ENCODE measurements at places on chromosomes 3 and 15.
A peak's percentile ranks its signal among the peaks of the same experiment; 100 is the strongest.

DNA sequence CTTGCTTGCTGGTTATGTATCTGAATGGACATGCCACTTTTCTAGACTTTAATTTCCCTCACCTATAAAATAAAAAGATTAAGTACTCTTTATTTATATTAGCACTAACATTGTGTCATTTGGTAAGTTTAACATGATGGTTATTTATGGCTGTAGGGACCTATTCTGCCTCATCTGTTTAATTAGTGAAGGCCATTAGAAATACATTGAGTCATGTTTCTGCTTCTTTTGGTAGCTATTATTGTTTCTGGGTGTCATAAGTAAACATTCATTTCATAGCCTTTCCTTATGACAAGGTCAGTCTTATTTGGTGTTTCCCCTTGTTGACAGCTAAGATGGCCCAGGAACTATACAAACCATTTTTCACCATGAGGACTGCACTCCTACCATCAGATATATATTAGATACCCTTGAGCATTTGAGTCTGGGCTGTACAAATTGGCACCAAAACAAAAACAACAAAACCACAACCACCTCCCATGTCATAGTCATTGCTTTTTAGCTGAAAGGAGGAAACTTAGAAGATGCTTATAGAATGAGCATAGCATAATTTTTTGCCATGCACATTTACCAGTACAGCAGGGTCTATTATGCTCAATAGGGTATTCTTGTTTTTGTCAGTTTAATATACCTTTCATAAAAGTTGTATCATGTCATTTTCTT is 39.3 kb downstream of the SRP14 start:
- no peak for DNase-seq

GRCh38 chr3:133238015-133238414 is 161.8 kb upstream of the BFSP2 start:
- no peak for DNase-seq

GRCh38 chr3:9552252-9552999 is 1.2 kb downstream of the LHFPL4 start:
- DNase-seq, result peak; percentile 66

DNA sequence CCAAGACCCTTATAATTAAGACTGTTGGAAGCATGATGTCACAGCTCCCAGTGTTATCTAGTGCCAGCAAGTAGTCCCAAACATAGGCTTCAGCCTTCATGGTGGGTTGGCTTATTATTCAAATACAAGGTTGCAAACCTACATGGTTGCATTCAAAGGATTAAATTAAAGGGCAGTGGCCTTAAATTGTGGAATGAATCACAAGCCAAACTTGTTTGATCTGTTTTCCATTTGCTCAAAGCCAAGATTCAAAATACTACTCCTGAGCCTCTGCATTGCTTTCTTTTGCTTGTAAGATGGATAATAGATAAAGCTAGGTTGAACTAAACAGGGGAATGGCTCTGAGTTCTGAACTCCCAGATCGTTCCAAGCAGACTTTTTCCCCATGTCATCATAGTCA is 52.4 kb upstream of the GNB4 start:
- no peak for DNase-seq

- no peak for DNase-seq
Measured at GRCh38 chr3:36679384-36680200, 84.8 kb downstream of the DCLK3 start.

DNA sequence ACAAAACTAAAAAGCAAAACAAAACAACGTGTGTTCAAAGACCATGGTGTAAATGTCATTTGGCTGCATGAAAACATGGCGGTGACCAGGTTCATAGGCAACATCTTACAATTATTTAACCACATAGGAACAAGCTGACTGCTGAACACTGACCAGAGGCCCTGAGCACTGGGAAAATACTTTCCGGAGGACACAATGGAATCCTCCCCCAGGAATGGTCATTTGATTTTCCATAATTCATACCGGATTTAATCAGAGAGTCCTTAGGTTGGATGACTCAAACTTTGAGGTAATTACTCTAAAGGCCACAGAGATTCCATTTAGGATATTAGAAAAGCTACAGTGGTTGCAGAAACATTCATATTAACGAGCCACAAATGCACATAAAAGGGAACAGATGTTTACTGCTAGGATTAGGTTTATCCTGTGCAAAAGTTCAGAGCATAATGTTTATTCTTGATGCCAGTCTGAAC is 254.7 kb downstream of the NR1D2 start:
- no peak for DNase-seq

- no peak for DNase-seq
Measured at GRCh38 chr3:165669504-165669903, 167.7 kb downstream of the BCHE start.

DNA sequence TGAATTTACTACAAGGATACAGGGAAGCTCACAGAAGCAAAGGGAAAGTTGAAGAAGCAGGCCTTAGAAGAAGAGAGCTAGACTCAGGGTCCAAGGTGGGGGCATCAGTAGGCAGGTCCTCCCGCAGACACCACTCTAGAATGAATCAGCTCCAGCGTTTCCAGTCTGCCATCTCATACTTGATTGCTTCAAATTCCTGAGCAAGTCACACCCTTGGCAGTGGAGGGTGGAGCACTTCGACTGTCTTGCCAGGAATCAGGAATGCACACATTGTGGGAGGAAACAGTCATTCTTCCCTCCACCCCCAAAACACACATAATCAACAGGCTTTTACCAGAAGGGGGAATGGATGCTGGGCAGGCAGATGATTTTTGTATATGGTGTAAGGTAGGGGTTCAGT is 78.5 kb downstream of the CHCHD6 start:
- no peak for DNase-seq

GRCh38 chr15:60656481-60656880 is 177.5 kb upstream of the ICE2 start:
- no peak for DNase-seq

GRCh38 chr15:49323207-49323606 is 99.8 kb upstream of the FGF7 start:
- DNase-seq, result no peak

DNA sequence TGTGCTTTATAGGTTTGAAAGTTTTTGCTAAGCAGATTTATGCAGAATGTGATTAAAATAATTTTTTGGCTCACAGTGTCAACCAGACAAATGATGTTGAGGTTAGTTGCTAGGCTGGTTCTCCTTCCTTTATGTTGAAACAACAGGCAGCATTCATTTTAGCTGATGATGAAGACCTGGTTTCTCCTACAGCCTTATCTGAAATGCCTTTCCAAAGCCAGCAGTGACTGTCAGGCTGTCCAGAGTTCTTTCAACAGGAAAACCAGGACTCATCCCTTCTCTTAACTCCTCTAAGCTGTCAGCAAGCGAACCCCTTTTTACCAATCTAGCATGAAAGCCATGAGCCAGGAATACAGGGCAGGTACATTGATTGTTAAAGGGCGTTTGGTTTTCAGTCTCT is 84.1 kb downstream of the ZNF609 start:
- no peak for DNase-seq

DNA sequence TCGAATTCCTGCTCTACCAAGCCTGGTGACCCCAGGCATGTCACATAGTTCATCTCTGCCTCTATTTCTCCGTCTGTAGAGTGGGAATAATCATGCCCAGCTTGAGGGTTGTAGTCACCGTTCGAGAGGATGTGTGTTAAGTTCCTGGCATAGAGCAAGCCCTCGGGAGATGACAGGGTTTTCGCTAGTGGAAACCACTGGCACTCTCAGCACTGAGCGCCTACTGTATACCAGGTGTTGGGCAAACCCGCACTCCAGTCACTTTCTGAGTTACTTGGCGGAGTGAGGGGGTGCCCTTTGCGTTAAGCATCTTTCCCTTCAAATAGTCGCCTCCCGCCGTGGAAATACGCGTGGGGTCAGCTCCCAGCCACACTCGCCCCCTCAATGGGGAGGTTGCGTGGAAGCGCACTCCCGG is 5.1 kb downstream of the FEZF2 start:
- DNase-seq, result no peak

GRCh38 chr3:165553371-165553770 is 283.9 kb downstream of the BCHE start:
- DNase-seq, result no peak

- DNase-seq, result no peak
Measured at GRCh38 chr15:91930092-91930491, 76.6 kb downstream of the SLCO3A1 start.

DNA sequence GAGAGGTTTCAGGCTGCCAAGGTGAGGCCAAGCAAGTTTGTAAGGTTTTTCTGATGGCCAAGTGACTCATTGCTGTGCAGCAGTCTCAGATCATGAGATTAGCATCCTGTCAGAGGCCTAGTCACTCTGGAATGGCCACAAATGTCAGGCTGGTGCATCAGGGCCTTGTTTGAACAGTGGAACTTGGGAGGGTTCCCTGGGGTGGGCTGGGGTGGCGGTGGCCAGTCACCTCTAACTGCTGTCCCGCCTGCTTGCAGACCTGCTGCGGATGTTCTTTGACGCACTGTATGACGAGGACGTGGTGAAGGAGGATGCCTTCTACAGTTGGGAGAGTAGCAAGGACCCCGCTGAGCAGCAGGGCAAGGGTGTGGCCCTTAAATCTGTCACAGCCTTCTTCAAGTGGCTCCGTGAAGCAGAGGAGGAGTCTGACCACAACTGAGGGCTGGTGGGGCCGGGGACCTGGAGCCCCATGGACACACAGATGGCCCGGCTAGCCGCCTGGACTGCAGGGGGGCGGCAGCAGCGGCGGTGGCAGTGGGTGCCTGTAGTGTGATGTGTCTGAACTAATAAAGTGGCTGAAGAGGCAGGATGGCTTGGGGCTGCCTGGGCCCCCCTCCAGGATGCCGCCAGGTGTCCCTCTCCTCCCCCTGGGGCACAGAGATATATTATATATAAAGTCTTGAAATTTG is 2.8 kb upstream of the FAM131A start:
- DNase-seq, result no peak

DNA sequence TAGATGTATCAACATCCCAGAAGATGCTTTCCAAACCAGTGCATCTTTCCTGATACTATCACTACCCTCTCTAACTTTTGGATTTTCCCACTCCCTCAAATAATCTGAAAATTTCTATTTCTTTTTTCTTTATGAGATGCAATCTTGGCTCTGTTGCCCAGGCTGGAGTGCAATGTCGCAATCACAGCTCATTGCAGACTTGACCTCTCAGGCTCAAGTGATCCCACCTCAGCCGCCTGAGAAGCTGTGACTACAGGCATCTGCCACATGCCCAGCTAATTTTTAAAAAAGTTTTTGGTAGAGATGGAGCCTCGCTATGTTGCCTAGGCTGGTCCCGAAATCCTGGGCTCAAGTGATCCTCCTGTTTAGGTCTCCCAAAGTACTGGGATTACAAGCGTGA is 239.7 kb downstream of the SUCLG2 start:
- no peak for DNase-seq

- no peak for DNase-seq
Measured at GRCh38 chr3:50205413-50206276, 574 bp downstream of the SLC38A3 start.

DNA sequence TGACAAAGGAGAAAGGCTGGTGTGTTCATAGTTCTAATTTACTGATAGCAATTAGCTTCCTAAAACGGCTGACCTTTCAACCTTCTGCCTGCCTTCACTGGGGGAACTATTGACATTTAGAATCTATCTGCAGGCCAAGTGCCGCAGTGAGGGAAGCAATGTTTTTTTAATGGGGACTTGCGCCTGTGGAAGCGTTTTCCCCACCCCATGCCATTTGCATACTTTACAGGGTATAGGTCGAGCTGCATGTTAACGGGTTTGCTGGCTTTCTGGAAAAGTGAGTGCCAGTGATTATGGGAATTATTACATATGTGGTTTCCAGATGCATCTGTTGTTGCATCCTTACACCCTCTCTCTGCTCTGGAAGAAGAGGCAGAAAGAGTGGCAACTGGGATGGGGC is 180.1 kb downstream of the RAB11A start:
- no peak for DNase-seq

DNA sequence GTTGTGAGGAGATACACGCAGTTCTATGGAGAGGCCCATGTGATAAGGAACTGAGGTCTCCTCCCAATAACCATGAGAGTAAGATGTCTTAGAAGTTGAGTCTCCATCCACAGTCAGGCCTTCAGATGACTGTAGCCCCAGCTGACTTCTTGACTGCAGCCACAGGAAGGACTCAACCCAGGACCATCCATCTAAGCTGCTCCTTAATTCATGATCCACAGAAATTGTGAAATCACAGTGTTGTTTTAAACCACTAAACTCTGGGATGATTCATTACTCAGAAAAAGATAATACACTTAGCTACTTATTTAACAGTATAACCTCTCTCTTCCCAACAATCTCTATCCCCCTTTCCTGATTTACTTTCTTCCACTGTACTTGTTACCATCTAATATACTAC is 173.3 kb downstream of the ALDH1A2 start:
- DNase-seq, result no peak

GRCh38 chr3:102225407-102226132 is 209.2 kb upstream of the ZPLD1 start:
- peak; percentile 50 for DNase-seq

DNA sequence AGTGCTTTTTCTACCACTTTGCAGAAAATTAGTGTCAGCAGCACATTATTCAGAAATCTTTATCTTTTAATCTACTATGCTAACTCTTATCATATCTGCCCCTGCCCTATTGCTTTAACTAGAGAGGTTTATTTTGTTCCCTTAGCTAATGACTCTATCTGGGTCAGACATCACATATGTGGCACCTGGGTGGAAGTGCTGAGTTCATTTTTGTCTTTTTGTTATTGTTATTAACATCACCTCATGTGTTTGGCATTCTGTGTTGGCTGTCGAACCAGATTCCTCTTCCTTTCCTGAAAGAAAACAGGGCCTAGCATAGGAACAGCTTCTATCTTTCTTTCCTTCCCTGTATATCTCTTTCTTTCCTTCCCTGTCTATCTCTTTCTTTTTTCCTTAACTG is 100.7 kb downstream of the RBMS3 start:
- DNase-seq, result no peak

DNA sequence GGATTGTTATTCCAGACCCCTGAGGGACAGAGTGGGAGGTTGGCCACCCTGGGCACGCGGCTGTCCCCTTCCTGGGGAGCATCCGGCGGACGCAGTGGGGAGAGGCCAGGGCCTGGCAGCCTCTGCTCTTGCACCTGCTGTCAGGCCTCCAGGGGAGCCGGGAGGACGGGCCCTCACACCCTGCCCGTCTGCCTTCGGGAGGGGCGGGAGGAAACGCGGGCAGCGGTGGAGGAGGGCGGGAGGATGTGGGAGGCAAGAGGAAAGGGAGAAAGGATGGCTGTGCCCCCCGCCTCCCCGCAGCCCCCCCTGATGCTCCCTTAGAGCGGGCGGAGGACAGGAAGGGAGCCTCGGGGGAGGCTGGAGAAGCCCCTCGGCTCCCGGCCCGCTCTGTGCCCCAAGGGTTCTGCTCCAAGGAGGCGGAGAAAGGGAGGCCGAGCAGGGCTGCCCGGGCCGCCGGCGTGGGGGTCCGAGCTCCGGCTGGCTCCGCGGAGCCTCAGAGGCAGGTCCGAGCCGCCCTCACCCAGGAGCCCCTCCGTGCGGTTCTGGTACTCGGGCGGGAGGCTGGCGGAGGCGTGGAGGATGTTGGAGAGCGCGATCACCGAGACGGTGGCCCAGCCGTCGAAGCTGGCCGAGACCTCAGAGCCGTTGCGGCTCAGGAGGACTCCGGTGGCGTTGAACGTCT is 40.9 kb downstream of the MUC20 start:
- no peak for DNase-seq

- no peak for DNase-seq
Measured at GRCh38 chr3:148681080-148681479, 16.6 kb upstream of the AGTR1 start.
